Aorta (tissue), 5 donors: ENCODE measurements at places on chromosomes 6 and 20. TPM values are rescaled to one million over a fixed set of nuclear protein-coding genes. Genes with fewer than 3 reads are reported as not detected.

Gene FOXC1
- total RNA-seq = 88.8 TPM

Gene PDE7B
- 6.9 TPM for total RNA-seq

Gene WFDC2
- 1.5 TPM for total RNA-seq

Gene SLC32A1
- not detected for total RNA-seq

Gene C6orf15
- total RNA-seq = not detected

Gene GDAP1L1
- not detected for total RNA-seq

Gene HFE
- total RNA-seq = 17.9 TPM

Gene TPX2
- total RNA-seq = 0.75 TPM

Gene RAB44
- total RNA-seq = 0.29 TPM

Gene SLC29A1
- total RNA-seq = 142 TPM

Gene LIN28B
- not detected for total RNA-seq

Gene MEI4
- 0.12 TPM for total RNA-seq
